ENCODE measurements at places on chromosomes 3 and 15. TPM values are rescaled to one million over a fixed set of nuclear protein-coding genes. Genes with fewer than 3 reads are reported as not detected.

CDHR4 gene
- not detected for polyA plus RNA-seq

IL20RB gene
- polyA plus RNA-seq: not detected

KBTBD12 gene
- polyA plus RNA-seq: not detected

UQCRC1 gene
- polyA plus RNA-seq: 167 TPM

CLRN1 gene
- polyA plus RNA-seq: not detected

GOLGA6D gene
- polyA plus RNA-seq: not detected

SPTBN5 gene
- 0.02 TPM for polyA plus RNA-seq

CHMP2B gene
- polyA plus RNA-seq: 41.8 TPM

TGM4 gene
- not detected for polyA plus RNA-seq

SERINC4 gene
- 3.5 TPM for polyA plus RNA-seq

LMAN1L gene
- not detected for polyA plus RNA-seq

GOLGA8G gene
- not detected for polyA plus RNA-seq

IL17RD gene
- polyA plus RNA-seq: not detected

All from naive thymus-derived CD8-positive, alpha-beta T cell (primary cell).